Cortex of kidney (tissue), 1 donor: ENCODE measurements at places on chromosomes 5 and 9.

DNA sequence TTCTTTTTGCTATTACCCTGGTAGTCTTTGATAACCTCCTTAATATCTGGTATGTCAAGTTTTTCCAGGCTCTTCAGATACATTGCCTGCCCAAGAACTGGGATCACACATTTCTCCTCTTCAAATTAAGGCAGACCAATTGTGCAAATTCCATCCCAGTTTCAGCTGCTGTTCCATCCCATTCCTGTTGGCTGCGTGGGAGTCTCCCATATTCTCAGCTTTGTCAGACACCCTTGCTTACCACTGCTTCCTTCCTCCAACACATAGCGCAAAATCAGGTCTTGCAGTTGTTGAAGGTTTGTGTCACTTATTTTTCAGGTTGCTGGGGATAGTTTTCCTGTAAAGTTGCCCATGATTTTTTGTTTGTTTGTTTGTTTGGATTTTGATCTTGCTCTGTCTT is 15.2 kb downstream of the HCN1 start:
- DNase-seq: no peak

DNA sequence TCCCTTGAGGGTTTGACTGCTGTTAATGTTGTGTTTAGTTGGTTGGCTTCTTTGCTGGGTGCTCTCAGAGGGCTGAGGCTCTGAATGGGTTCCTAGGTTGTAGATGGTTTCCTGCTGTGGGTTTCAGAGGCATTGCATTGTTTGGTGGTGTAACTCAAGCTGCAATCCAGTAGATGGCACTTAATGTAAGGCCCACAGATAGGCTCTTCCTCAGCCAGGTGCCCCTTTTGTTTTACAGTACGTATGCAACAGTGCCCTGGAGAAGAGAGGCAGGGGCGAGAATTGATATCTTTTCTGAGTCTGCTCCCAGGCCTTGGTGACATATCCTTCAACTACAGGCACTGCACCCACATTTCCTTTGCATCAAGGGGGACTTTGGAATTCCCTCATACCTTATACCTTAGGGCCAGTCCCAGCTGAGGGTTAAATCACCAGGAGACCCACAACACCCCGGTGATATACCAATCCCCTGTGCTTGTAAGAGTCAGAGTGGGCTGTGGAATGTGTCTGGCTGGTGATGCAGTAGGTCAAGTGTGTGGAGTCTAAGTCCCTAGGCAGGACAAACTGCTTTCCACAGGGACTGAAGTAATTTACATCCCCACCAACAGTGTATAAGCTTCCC is 7.0 kb upstream of the UGT3A2 start:
- DNase-seq: no peak

DNA sequence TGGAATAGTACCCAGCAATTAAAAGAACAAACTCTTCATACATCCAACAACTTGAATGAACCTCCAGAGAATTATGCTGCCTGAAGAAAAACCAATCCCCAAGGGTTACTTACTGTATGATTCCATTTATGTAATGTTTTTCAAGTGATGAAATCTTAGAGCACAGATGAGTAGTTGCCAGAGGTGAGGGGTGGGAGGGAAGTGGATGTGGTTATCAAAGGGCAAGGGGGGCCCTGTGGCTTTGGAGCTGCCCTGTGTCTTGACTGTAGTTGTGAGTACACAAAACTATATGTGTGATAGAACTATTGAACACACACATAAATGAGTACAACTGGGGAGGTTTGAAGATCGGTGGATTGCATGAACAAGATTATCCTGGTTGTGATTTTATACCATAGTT is 115.8 kb upstream of the SLC25A48 start:
- DNase-seq: no peak

- no peak for DNase-seq
Observed at GRCh38 chr5:169119288-169120048, 181.5 kb downstream of the SLIT3 start.

- DNase-seq: no peak
Observed at GRCh38 chr9:100714372-100715099, 136.7 kb downstream of the CAVIN4 start.

- DNase-seq: no peak
Observed at GRCh38 chr9:132125361-132125760, 36.5 kb upstream of the NTNG2 start.

DNA sequence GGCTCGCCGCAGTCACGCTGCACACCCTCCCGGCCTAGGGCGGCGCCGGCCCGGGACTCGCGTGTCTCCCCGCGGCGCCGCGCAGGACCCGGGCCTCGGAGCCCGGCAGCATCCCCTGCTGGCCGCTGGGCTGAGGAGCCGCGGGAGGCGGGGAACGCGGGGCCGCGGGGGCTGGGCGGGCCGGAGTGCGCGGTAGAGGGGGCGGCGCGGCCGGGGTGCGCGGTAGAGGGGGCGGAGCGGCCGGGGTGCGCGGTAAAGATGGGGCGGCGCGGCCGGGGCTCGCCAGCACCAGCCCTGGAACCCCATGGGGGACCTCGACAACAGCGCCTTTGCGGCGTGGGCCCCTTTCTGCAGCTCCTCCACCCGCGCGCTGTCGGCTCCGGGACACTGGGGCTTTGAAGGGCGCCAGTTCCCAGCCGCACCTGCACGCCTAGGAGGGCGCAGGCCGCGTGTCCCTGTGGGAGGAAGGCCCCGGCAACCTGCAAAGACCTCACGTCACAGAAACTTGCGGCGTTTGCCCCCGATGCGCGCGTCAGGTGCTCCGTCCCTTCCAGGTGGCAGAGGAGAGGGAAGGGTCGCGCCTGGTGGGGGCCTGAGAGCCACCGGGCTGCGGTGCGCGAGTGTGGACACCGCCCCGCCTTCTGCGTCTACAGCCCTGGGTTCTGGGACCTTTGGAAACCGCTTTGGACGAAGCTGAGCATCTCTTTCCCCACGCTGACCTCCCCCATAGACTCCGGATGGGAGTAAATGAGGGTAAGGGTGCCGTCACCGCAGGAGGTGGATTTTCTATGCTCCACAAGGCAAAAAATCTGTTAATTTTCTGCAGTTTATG is 49.6 kb downstream of the NSUN2 start:
- DNase-seq: no peak

DNA sequence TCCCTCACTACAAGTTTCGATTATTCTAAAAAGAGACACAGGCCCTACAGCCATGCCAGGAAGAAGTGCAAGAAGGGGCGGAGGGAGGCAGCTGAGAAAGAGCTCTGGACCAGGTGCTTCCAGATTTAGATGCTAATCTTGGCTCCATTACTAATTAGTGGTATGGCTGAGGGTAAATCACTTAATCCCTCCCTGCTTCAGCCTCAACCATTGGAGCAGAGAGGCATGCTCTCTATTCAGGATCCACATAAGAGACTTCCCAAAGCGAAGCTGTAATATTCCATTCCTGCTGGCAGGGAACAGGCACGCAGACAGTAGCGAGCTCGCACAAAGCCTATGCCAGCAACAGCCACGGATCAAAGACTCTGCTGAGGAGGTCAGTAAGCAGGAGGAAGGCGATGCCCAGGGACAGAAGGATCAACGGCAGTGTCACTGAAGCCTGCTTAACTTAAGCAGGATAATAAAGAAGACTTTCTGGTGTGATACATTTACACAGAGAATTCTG is 24.2 kb downstream of the LIFR start:
- no peak for DNase-seq

GRCh38 chr5:26719803-26720202 is 318.6 kb downstream of the CDH9 start:
- DNase-seq: no peak

DNA sequence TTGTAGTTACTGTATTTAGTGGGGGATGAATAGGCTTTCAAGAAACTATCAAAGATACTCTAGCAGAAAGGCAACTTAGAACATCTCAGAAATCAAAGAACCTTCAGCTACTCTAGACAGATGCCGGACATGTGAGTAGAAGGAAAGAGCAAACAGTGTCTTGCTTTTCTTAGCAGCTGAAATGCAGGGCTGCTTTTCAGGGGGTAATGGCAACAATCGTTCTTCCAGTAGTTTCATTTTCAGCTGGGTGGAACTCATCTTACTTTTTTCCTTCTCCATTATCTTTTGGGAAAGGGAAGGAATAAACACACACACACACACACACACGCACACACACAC is 281.6 kb downstream of the CRB2 start:
- no peak for DNase-seq

- no peak for DNase-seq
Observed at GRCh38 chr9:27157097-27157496, 48.1 kb downstream of the TEK start.

DNA sequence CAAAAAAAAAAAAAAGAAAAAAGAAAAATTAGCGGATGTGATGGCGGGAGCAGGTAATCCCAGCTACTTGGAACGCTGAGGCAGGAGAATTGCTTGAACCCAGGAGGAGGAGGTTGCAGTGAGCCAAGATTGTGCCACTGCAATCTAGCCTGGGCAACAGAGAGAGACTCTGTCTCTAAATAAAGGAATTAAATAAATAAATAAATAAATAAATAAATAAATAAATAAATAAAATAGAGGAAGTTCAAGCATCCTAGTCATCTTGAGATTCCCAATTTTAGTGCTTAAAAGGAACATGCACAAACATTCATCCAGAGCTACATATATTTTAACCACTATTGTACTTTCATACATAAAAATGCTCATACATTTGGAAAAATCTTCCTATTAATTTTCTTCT is 61.2 kb upstream of the GABRA1 start:
- DNase-seq: no peak

GRCh38 chr5:81908771-81909170 is 63.1 kb upstream of the ATG10 start:
- no peak for DNase-seq

DNA sequence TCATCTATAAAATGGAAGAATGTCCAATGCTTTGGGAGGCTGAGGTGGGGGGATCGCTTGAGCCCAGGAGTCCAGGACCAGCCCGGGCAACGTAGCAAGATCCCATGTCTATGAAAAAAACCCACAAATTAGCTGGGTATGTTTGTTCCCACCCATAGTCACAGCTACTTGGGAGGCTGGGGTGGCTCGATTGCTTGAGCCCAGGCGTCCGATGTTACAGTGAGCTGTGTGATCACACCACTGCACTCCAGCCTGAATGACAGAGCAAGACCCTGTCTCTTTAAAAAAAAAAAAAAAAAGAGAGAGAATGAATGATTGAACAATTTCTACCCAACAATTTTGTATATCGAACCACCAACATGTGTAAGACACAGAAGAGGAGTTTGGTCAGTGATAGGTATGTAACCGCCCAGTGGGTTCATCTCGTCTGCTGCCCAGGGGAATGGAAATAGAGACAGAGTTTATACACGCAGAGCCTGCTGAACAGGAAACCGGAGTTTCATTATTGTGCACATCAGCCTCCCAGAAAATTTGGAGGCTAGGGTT is 26.2 kb upstream of the ERGIC1 start:
- no peak for DNase-seq

GRCh38 chr5:57513785-57514184 is 31.2 kb upstream of the ACTBL2 start:
- DNase-seq: no peak

GRCh38 chr5:81878333-81878732 is 93.5 kb upstream of the ATG10 start:
- DNase-seq: no peak

DNA sequence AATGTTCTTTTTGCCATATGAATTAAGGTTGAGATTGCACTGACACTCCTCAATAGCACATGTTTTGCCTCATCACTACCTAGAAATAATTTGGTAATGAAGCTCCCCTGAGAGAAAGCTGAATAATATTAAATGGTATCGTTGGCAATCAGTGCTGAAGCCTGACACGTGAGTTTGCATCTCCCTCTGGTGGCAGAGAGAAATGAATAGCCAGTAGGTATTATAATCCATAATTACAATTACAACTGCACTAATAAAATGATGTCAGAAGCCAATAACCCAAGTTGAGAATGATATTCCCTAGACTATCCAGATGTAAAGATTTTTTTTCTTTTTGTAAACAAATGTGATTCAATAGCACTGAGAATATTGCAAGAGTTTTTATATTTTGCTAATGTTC is 700.3 kb downstream of the PTPRD start:
- DNase-seq: no peak
